ENCODE measurements at places on chromosomes 7 and 10.

DNA sequence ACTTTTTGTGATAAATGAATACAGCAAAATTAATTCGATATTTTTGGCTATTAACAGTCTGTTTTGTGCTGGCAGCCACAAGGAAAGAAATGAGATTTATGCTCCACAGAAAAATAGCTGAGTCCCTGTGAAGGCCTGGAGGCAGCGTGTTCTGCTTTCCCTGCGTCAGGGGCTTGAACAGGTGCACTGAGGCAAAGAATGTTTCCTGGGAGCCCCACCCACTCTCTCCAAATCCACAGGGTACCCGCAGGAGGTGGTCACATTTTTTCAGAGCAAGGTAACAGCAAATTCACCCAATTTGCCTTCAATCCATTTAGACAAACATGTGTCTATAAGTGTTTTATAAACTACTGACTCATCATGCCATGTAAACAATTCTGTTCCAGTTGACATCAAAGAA, 308.1 kb downstream of the TCERG1L start:
- no peak for DNase-seq

- no peak for DNase-seq
Observed at GRCh38 chr10:130357226-130357625, 221.0 kb downstream of the GLRX3 start.

DNA sequence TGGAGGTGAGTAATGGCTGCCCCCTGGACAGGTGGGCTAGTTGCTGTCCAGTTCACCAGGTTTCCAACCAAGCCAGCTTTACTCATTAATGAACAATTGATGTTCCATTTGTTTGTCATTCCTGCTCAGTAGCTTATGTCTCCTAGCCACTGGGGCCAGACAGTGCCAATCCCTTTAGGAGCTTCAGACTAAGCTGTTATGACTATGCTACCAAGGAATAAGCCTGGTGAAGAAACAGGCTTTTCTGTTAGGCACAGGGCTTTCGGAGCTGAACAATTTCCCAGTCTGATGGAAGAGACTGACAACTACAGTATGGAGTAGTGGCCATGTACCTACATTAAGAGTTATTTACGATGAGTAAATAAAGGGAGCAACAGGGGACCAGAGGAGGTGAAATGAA, 2.1 kb upstream of the FMC1 start:
- DNase-seq: no peak

- no peak for DNase-seq
Observed at GRCh38 chr7:105015390-105015965, 1.5 kb downstream of the KMT2E start.

DNA sequence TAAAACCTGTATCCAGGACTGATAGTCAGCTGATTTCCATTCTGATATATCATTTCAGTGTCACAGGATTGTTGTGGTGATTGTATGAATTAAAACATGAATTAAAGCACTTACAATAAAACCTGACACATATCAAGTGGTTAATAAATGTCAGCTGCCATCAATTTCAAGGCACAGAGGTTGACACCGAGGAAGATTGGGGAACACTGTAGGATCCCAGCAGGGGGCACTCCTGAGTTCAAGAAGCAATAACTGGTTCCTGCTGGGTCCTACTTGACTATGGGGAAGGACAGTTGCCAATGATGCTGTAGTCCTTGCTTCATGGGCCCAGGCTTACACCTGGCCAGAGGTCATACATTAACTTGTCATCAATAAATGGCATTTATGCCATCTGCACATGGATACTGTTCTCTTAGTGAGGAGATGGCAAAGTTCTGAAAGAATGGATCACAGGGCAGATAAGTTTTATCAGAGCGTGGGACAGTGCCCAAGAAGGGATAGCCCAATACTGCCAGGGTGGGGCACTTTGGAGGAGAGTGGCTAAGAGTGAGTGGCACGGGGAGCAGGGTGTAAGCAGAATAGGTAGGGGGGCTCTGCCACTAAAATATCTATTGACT, 24.1 kb downstream of the FZD1 start:
- DNase-seq: no peak

Data from activated CD8-positive, alpha-beta memory T cell treated with anti-CD3 and anti-CD28 coated beads for 4 hours (primary cell).